ENCODE measurements at places on chromosomes 7 and 10.

- no peak for DNase-seq
These were observed 39.9 kb upstream of the ECHDC3 start for GRCh38 chr10:11702264-11702663.

- no peak for DNase-seq
These were observed 37.5 kb downstream of the AKR1C8 start for GRCh38 chr10:5147255-5147980.

DNA sequence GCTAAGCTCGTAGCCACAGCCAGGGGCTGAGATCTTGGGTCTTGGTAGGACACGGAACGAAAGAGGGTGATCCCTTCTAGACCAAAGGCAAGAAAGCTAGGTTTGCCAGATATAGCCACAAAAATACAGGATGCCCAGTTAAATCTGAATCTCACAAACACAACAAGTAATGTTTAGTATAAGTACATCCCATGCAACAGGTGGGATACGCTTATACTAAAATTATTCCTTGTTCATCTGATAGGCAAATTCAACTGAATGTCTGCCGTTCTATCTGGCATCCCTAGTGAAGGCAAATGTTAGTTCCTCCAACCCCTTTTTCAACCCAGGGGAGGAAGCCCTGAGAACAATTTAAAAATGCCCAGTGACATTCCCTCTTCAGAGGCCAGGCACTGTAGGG, 131.1 kb upstream of the MGMT start:
- DNase-seq = no peak

DNA sequence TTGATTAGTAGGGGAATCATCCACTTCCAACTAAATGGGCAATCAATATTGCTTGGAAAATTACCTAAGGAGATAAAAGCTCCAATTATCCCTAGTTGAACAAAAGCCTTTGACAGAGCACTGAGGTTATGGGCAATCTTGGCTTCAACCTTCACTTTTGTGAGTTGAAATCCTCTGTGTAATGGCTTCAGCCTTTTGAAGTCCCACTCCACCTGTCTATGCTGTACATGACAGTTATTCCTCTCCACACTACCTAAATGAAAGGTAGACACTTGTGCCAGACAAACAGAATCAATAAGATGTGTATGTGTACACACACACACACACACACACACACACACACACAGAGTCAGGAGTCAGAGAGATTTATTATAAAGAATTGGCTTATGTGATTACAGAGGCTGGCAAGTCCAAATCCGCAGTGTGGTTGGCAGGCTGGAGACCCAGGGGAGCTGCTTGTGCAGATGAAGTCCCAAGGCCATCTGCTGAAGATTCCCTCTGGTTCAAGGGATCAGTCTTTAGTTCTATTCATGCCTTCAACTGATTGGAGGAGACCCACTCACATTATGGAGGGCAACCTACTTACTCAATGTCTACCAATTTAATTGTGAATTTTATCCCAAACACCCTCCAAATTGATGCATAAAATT, 164.8 kb upstream of the CDC14C start:
- DNase-seq = no peak

DNA sequence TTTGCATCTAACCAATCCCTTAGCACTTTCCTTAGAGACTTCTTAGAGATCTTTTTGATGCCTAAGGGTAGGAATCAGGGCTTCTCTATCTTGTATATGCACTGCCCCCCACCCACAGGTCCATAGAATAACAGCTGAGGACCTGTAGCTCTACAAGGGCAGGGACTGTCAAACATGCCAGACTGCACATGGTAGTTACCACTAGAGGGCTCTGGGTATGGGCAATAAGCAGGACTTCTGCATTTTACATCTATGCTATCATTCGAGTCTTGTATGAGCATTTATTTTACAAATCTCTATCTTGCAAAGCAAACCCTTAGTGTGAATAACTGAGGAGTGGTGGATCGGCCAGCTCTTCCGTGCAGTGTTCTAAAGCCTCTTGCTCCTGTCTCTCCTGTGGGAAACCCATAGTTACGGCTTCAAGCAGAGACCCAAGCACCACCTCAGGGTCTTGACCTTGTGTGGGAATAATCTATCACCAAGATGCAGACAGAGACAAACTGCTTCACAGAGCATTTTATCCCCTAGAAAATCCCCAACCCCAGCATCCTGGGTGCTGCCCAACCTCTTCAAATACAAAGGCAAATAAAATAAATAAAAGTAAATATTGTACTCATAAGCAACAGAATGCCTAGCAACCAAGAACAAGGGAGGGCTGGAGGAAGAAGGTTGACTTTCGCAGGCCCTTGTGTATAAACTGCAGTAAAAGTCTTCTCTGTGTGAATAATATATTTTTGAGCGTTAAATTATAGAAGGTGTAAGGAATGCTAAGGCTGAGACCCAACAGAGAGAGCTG, 219.3 kb downstream of the WDR11 start:
- no peak for DNase-seq

GRCh38 chr10:78263521-78263988, 229.9 kb downstream of the RPS24 start:
- no peak for DNase-seq

- no peak for DNase-seq
These were observed 25.0 kb downstream of the IFIT3 start for GRCh38 chr10:89352802-89353201.

GRCh38 chr7:124765401-124766352, at the start of gene GPR37:
TSS of gene GPR37 (minus strand) at chr7:124765792. CDS start at chr7:124764976, 816 bp downstream.
- DNase-seq = peak; percentile 60

DNA sequence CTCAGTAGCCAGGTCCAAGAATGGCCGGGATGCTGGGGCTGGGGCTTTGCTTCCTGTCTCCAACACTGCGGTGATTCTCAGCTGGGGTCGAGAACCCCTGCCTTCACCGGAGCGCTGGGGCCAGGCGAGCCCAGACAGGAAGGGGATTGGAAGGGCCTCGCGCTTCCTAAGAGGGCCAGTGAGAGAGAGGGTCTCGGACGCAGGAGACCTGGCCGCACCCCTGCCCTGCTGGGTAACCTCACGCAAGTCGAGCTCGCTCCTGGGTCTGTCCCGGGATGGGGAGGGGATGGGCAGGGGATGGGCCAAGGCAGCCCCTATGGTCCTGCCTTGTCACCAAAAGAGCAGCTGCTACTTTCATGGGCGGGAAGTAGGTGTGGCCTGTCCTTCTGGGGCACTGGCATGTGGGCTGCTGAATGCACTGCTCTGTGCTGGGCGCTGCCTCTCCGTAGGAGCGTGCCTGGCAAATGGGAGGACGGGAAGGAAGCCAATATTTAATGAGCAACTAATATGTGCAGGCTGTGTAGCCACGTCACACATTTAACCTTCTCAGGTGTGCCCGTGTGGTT, 20.0 kb downstream of the KCNK18 start:
- peak; percentile 42 for DNase-seq

- DNase-seq = no peak
These were observed 27.0 kb downstream of the AUTS2 start for GRCh38 chr7:69625238-69625637.

- no peak for DNase-seq
These were observed 15.8 kb upstream of the BNIP3 start for GRCh38 chr10:131997366-131998049.

- DNase-seq = no peak
These were observed 37.4 kb downstream of the MACROH2A2 start for GRCh38 chr10:70090013-70090412.

- DNase-seq = no peak
These were observed 12.7 kb downstream of the STRA8 start for GRCh38 chr7:135246191-135246825.

DNA sequence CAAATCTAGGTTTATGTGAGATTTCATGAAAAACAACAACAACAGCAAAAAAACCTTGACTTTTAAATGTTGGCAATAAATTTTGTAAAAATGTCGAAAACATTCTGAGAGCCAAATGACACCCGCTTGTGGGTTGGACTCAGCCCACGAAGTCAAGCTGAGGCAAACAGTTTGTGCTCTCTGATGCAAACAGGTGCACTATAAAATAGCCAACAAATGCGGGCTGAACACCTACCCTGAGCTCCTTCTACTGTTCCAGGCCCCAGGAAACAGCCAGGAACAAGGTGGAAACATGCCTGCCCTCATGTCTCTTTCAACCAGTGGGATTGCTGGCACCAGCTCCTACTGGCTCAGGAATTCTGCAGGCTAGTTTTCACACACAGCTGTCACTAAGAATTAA, 105.0 kb upstream of the ZNF716 start:
- DNase-seq = no peak

DNA sequence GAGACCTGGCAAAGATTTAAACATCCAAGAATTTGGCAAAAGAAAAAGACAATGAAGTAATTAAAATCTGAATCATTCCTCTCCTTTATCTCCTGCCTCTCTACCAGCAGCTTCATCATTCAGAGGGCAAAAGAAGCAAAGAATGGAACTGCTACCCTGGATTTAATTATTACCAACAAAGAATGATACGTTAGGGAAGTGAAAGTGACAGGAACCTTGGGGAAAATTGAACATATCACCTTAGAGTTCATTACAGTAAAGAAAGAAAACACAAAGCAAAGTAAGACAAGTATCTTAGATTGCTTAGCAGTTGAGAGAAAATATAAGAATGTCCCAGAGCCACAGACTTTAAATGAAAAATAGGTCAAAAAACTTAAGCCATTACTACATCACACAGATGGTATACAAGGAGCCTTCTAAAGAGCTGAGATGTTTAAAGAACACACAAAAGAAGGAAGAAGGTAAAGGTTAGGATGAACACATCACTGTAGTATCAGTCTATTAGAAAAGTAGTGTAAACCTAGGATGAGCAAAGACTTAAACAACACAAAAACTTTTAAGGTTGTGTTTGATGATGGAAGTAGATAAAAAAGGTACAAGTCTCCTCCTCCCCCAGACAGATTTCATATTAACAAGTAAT, 17.5 kb downstream of the CTNNA3 start:
- DNase-seq = no peak

GRCh38 chr7:143954135-143954534, 509 bp upstream of the OR2F1 start:
- no peak for DNase-seq

GRCh38 chr7:112887337-112887736, 97.1 kb upstream of the TMEM168 start:
- no peak for DNase-seq

- no peak for DNase-seq
These were observed 98.8 kb upstream of the MACROH2A2 start for GRCh38 chr10:69953851-69954250.

GRCh38 chr10:30788307-30788706, 158.8 kb upstream of the LYZL2 start:
- no peak for DNase-seq

DNA sequence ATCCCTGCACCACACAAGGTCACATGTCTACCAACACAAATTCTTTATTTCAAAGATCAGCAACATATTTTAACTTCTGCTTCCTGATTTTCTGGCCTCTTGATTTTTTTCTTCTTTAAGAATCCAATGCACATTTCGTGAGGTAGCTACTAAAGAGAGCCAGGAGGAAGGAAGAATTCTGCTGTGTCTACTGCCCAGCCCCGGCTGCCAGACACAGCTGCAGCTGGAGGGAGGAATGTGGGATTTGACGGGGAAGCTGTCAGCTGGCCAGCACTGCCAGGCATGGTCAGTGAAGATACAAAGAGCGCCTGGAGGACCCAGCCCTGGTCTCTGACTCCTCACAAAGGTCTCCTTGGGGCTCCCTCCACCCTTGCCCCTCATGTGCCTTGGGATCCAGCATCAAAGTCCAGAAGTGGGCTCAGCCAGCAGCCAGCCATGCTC, 6.9 kb upstream of the AOC1 start:
- no peak for DNase-seq

DNA sequence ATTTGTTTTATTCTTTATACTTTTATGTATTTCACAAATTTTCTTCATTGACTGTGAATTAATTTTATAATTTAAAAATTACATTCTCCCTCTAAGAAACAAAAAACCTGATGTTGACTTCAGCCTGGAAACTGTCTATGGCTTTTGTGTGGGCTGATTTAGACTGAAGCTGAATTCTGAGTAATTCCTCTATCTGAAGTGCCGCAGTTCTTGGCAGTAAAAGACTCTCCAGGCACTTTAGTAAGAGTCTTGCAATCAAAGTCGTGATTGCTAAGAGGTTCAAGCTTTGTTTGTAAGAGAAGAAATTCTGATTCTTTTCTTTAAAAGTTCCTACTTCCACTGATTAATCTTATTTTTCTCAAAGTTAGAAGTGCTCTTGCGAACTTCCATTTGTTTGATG, 3.4 kb upstream of the CEP41 start:
- DNase-seq = no peak

DNA sequence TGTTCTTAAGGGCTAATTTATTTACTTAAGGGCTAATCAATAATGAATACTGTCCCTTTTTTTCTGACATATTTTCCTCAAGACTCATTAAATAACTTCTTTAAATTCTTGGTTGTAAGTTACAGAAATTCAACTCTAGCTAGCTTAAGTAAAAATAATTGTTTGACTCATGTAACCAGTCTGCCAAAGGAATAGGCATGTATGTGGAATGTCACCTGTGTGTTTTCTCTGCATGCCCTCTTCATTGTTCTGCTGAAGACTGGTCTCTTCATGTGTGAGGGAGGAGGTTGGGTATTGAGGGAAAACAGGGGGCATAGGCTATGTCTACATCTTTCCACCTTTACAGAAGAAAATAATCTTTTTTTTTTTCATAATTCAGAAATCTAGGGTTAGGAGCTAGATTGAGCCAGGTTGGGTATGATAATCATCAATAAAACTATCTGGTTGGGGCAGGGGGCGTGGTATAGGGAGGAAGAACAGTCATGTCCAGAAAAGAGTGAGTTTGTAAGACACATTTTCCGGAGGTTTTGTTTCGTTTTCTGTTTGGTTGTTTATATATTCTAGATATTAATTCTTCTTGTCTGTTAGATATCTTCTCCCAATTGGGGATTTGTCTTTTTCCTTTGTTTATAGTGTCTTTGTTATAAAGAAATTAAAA, 37.9 kb downstream of the EXOC4 start:
- DNase-seq = no peak

- DNase-seq = no peak
These were observed 228.3 kb downstream of the ADARB2 start for GRCh38 chr10:1509011-1509530.

- DNase-seq = no peak
These were observed 230.0 kb downstream of the PHF14 start for GRCh38 chr7:11203683-11204082.
